Fibroblast of lung (primary cell): ENCODE measurements at places on chromosomes 7 and 10.

- no peak overlapping the region for H3K4me3 ChIP-seq
- DNase-seq = peak; percentile 99
- no peaks in the 10 kb centered on the region for H3K36me3 ChIP-seq
- no peaks in the 10 kb centered on the region for H3K27me3 ChIP-seq
- peaks cover 4% of the 10 kb centered on the region for H3K4me1 ChIP-seq
Observed at GRCh38 chr7:137682596-137682995, 164.2 kb downstream of the DGKI start.

DNA sequence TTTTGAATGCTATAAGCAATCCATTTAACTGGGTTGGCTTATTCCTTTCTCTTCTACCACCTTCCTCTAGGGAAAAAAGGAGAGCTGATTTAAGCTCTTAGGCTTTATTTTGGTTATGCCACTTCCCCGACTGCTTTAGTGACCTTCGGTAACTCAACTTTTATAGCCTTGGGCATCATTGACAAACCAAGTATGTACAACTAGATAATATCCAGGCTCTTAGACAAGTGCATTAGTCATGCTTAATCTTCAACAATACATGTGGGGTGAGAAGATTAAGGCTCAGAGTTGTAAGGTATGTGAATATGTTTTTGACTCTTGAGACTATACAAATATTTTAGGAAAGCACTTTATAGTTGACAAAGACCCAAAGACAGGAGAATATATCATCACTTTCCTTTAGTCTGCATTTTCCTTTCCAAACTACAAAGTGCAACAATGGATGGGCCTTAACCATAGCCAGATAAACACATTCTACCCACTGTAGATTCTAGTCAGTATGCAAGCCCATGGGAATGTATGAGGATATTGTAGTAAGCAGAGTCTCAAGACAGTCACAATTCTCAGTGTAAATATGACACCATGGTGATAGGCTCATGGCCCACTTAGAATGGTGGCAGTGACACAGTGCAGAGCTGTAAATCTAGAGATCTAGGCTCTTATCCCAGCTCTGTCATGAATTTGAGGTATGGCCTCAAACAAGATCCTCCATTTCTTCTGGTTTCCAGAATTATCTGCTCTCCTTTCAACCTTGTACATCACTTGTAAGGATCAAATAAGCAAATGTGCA, 1117.3 kb downstream of the SORCS3 start:
- H3K27ac ChIP-seq = no peak overlapping the region
- no peaks in the 10 kb centered on the region for H3K36me3 ChIP-seq
- H3K4me1 ChIP-seq = no peaks in the 10 kb centered on the region
- no peaks in the 10 kb centered on the region for H3K27me3 ChIP-seq
- no peak for DNase-seq

- no peaks in the 10 kb centered on the region for H3K36me3 ChIP-seq
- H3K4me1 ChIP-seq = no peaks in the 10 kb centered on the region
- H3K27me3 ChIP-seq = no peaks in the 10 kb centered on the region
Observed at GRCh38 chr10:25556457-25556856, 377.6 kb upstream of the MYO3A start.

DNA sequence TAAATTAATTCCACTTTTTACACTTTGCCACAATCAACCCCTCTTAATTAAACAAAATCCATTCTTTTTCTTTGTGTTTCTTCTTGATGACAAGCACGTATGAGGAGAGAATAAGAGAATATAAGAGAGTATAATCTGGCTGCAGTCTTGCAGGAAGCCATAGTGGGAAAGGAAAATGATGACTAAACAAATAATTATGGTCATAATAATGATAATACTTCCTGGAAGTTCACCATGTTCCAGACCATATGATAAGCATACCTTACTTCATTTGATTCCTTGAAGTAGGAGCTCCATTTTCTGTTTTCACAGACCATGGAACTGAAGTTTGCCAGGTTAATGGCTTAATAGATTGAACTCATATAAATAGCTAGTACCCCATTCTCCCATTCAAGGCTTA, 237.8 kb downstream of the SEMA3D start:
- no peak overlapping the region for H3K27ac ChIP-seq
- H3K4me3 ChIP-seq = no peak overlapping the region
- H3K27me3 ChIP-seq = no peaks in the 10 kb centered on the region
- peak; percentile 27 for DNase-seq
- H3K36me3 ChIP-seq = no peaks in the 10 kb centered on the region

DNA sequence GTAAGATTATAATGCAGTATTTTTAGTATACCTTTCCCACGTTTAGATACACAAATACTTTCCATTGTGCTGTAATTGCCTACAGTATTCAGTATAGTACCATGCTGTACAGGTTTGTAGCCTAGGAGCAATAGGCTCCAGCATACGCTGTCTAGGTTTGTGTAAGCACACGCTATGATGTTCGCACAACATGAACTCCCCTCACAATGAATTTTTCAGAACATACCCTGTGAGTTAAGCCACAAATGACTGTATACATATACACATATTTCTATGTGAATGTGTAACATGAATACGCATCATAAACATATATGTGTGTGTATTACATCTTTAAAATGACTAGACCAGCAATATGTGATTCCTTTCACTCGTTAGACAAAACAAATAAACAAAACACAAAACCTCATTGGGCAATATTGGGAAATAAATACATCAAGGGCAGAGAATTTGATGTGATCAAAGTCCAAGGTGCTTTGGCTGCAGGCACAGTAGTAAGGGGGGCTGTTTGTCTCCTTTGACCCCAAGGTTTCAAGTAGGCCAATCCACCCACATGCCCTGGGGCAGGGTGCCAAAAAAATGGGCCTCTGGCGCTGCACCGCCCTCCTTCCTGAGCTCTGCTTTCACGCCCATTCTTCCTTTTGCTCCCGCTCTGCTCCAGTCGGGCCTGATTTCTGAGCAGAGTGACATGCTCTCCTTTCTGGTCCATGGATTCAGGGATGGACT, 33.9 kb downstream of the CHN2 start:
- H3K4me3 ChIP-seq = no peak overlapping the region
- H3K36me3 ChIP-seq = no peaks in the 10 kb centered on the region
- no peaks in the 10 kb centered on the region for H3K4me1 ChIP-seq
- H3K27me3 ChIP-seq = no peaks in the 10 kb centered on the region
- DNase-seq = no peak
- H3K27ac ChIP-seq = no peak overlapping the region

DNA sequence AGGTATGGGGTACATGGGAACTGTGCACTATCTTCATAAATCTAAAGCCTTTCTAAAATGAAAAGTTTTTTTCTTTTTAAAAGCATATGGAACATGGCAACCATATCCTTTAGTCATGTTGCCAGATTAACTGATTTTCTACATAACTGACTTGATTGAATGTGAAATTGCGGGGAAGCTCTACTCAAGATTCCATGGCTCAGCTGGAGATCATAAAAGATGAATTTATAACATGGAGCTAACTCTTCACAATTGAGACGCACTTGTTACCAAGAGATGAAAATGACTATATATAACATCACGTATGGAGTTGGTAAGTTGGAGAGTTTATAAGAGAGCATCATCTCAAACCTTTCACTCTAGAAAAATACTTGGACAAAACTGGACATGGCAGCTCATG, 190.2 kb upstream of the MYO3A start:
- no peaks in the 10 kb centered on the region for H3K4me1 ChIP-seq
- no peaks in the 10 kb centered on the region for H3K27me3 ChIP-seq
- H3K4me3 ChIP-seq = no peak overlapping the region
- no peak overlapping the region for H3K27ac ChIP-seq
- DNase-seq = no peak
